ENCODE measurements at places on chromosomes 5 and 9.

DNA sequence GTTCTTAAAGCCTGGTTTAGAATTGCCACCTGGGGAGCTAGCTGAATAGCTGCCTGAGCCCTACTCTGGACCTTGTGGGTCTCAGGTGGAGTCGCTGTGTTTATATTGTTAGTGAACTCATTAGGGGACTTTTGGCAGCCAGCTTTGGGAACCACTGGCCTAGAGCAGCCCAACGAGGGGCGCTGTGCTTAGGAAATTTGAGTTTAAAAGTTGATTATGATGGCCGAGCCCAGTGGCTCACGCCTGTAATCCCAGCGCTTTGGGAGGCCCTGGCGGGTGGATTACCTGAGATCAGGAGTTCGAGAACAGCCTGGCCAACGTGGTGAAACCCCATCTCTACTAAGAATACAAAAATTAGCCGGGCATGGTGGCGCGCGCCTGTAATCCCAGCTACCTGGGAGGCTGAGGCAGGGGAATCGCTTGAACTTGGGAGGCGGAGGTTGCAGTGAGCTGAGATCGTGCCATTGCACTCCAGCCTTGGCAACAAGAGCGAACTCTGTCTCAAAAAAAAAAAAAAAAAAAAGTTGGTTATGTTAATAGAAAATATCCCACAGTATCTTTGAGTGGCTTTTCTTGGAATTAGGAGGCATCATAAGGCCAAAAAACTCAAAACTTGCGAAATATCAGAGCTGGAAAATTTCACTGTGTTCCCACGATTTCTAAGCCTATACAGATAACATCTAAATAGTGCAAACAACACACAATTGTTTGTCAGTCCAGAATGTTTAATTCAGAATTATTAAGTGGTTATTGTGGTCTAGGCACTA, 809 bp downstream of the MCCC2 start:
- DNase-seq = no peak

- DNase-seq = no peak
These were observed 56.7 kb upstream of the ACTBL2 start for GRCh38 chr5:57539281-57539701.

DNA sequence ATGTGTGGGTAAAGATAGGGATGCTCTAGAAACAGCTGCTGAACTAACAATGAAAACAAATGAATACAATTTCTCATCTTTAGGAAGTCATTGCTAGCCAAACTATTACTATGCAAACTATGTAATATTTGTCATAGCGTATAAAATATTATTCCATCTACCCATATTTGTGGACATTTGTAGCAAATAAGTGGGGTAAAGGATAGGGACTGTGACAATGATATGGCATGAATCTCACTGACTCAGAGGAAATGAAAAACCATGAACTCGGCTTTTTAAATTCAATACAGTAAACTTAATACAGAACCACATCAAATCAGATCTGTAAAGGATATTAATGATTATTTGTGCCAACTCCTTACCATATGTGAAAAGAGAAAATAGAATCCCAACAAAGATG, 16.7 kb upstream of the TAS2R1 start:
- DNase-seq = no peak

DNA sequence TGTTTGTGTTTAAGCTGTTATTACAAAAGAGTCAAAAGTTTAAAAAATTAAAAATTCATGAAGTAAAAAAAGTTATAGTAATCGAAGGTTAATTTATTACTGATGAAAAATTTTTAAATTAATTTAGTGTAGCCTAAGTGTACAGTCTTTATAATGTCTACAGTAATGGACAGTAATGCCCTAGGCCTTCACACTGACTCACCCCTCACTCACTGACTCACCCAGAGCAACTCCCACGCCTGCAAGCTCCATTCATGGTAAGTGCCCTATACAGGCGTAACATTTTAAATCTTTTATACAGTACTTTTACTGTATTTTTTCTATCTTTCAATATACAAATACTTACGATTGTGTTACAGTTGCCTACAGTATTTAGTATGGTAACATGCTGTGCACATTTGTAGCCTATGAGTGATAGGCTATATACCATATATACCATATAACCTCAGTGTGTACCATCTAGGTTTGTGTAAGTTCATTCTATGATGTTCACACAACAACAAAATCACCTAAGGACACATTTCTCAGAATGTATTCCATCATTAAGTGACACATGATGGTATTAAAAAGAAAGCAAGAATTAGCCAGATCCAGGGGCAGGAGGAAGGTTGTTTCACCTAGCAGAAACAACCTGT, 40.1 kb downstream of the DCAF10 start:
- no peak for DNase-seq

GRCh38 chr5:59850766-59851165, 42.8 kb downstream of the PDE4D start:
- DNase-seq = no peak

- no peak for DNase-seq
These were observed 191.0 kb downstream of the TARS1 start for GRCh38 chr5:33631786-33632185.

- no peak for DNase-seq
These were observed 18.1 kb upstream of the TNC start for GRCh38 chr9:115135821-115136778.

- no peak for DNase-seq
These were observed 127.4 kb upstream of the TAF11L2 start for GRCh38 chr5:17370651-17371050.

DNA sequence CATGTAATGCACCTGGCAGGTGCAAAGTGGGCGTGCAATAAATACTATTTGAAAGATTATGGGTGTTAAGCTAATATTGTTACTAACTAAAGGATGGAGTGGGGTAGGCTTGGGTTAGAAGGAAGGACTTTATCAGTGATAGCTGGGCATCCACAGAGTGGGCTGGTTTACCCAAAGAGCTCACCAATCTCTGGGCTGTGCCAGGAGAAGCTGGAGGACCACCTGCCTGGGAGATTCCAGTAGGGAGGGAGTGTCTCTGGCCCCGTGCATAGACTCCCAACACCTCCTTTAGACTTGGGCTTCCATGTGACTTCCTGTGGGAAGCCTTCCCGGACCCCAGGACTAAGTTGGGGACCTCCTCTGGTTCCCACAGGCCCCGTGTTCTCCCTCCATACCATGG, 5.6 kb upstream of the URM1 start:
- DNase-seq = no peak

GRCh38 chr5:179436321-179437122, 91.3 kb upstream of the ADAMTS2 start:
- no peak for DNase-seq

DNA sequence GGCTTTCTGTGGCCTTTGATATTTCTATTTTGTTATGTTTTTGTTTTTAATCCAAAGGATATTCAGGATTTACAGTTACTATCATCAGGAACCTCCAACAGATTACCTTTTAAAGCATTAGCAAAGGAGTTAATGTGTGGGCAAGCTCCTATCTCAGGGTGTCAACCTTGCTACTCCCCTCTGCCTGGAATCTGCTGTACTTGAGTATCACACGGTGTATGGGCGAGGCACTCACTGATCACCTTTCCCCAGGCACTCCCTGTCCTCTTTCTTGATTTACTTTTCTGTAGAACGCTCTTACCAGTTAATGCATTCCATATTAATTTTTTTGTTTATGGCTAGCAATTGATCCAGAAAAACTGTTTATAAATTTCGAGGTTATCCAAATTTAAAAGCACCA, 117.0 kb upstream of the GAS1 start:
- no peak for DNase-seq

DNA sequence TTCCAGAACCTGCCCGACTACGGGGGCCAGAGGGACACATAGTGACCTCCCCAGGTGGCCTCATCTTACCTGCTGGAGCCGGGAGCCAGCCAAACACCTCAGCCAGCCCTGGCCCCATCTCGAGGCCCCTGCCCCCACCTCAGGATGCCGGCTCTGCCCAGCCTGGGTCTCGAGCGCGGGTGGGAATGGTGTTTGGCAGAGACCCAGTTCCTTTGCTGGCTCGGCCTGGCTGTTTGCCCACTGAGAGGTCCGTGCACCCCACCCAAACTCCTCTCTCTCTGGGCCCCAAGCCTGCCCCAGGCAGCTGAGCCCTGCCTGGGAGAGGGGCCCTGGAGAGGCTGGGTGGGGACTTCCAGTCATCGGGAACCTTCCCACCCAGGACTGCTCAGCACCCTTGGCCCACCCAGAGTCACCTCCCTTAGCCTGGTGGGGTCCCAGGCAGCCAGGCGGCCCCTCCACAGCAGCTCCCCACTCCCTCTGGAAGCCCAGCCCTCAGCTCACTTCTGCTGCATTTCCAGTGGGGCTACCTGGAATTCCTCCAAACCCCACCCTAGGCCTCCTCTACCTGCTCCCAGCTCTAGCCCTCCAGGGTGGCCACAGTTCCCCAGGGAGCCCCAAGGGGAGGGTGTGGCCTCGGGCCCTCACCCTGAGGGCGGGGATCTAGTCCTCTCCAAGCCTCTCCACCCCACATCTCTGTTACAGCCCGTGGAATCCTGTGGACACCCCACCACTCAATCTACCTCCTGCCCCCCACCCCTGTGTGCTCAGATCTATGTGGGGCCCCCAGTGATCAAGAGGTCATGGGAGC, 42.4 kb upstream of the UBAC1 start:
- DNase-seq = no peak

DNA sequence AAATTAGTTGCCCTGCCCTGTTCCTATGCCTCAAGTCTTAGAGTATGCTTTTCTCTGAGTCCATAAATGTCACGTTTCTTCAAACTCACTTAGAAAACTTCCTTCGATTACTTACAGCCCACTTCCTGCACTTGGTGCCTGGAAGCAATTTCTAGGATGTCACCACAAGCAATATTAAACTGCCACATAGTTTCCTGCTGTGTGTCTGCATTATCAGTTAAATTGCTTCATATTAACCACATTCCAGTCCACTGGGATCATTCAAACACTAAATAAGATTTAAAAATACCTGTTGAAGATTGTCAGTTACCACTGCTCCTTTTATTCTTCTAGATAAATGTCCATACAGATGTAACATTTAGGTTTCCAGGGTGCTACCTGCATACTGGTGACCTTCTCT, 4.1 kb downstream of the DENND1A start:
- no peak for DNase-seq

DNA sequence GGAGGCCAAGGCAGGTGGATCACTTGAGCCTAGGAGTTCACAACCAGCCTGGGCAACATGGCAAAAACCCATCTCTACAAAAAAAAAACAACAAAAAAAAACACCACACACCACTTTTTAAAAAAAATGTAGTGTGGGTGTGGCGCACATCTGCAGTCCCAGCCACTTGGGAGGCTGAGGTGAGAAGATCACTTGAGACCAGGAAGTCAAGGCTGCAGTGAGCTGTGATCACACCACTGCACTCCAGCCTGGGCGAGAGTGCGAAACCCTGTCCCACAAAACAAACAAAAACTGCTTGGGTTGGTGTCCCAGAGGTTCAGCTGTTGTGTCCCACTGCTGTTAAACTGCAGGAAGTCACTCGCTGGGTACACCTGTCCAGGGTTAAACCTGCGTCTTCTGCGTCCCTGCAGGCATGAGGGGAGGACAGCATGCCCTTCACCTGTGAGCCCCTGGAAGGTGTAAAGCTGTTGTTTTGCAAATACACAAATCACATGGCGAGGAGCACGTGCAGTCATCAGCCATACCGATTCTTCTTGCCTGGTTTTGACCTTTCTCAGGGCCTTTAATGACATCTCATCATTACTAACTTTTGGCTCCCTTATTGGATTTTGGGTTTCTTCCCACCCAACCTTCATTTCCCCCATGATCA, 29.3 kb upstream of the CLPTM1L start:
- DNase-seq = no peak

DNA sequence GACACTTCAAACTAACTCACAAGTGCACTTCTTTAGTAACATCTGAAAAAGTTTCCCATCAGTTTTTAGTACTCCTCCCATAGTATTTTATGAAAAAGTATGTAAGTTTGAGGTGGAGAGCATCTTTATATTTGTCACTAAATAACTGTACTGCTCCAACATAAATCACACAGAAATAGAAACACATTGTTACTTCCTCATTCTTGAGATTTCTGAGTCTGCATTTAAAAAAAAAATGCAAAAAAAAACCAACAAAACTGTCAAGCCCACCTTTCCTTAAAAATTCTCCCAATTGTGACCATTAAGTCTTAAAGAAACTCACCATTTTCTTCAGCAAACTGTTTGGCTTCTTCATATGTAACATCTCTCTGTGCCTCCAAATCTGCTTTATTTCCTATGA, 18.7 kb downstream of the RAB14 start:
- no peak for DNase-seq

- DNase-seq = no peak
These were observed 42.0 kb upstream of the GARNL3 start for GRCh38 chr9:127222388-127223095.

- DNase-seq = peak; percentile 51
These were observed 29.8 kb upstream of the HMCN2 start for GRCh38 chr9:130235558-130236435.

DNA sequence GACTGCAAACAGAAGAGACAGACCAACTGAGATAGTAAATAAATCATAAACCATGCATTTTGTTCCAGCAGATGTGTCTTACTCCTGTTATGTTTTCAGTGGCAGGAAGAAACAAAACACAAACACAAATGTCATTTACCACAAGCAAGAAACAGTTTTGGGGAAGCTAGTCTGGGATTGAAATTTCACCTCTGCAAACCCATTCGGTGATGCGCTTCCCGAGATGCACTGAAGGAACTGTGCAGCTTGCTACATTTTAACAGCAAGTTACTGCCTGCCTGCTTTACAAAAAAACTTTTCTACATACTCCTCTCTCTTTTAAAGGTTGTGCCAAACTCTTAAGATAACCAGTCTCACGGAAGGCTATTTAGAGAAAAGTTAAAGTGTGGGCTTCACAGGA, 3.2 kb downstream of the MACROH2A1 start:
- DNase-seq = no peak

GRCh38 chr9:93819905-93820304, 135.2 kb downstream of the BARX1 start:
- DNase-seq = no peak

- no peak for DNase-seq
These were observed 3.2 kb downstream of the GALNT10 start for GRCh38 chr5:154193701-154194121.

GRCh38 chr9:131105952-131106351, 9.6 kb downstream of the AIF1L start:
- DNase-seq = no peak
